NCI-H1436 (cell line): ENCODE measurements at places on chromosomes 3 and 15.

DNA sequence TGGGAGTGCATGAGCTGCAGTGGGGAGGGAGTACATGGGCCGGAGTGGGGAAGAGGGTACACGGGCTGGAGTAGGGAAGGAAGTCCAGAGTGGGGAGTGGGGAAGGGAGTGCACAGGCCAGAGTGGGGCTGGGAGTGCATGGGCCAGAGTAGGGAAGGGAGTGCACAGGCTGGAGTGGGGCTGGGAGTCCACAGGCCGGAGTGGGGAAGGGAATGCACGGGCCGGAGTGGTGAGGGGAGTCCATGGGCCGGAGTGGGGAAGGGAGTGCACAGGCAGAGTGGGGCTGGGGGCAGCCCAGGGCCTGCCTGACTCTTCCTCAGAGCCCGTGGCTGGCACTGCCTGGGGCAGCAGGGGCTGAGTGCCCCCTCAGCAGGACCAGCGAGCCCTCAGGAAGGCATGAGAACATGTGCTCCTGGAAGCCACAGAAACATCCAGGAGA is 40.7 kb downstream of the KLF15 start:
- no peak for DNase-seq

DNA sequence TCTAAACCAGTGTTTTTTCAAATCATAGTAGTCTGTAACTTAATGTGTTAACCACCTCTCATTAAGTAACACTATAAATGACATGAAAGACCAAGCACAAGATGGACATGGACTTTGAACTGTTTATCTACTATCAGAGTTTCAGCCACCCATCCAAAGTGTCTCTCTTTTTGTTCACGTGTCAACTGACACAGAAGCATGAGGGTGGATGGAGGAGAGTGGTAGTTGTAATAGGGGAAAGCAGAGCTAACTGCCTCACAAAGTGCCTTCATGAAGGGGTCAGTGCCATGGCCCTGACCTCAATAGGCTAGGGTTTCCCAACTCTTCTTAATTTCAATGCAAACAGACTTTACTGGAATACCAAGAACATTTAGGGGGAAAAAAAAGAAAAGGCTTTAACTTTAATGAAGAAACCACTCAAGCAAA is 32.1 kb upstream of the TRPM7 start:
- no peak for DNase-seq

DNA sequence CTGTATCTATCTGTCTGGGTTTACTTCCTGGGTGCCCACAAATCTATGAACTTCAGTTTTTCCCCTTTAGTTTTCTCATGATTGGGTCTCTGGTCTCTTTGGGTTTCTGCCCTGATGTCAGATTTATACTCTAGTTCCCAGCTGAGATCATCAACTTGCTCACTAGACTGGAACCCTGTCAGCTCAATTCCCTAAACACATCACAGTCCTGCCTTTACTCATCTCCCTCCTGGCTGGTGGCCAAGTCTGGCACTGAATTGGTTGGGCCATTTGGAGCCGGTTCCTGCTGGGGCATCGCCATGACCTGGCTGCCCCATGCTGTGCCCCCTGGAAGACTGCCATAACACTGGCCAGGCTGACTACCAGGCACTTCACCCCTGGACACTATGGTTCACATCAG is 345.3 kb downstream of the CHST2 start:
- DNase-seq, result no peak

- DNase-seq, result no peak
Observed at GRCh38 chr15:89575656-89576416, 567 bp downstream of the TICRR start.

- no peak for DNase-seq
Observed at GRCh38 chr3:38131621-38132369, 5.1 kb downstream of the ACAA1 start.

- DNase-seq, result no peak
Observed at GRCh38 chr3:155500194-155500818, 206.8 kb upstream of the STRIT1 start.

DNA sequence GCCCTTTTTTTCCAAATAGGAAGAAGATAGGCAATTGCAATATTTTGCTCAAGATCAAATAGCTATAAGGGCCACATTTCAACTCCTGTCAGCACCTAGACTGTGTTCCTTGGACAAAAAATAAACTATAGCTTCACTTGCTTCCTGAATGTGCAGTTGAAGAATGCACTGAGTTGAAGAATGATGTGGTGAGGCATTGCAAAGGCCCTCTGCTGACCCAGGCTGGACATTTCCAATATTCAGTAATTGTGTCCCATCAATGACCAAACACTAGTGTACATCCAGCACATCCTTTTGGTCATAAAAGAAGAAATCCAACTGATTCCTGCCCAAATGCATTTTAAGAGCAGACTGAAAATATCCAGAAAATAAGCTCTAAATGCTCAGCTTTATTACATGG is 424.8 kb upstream of the TGFBR2 start:
- DNase-seq, result no peak

DNA sequence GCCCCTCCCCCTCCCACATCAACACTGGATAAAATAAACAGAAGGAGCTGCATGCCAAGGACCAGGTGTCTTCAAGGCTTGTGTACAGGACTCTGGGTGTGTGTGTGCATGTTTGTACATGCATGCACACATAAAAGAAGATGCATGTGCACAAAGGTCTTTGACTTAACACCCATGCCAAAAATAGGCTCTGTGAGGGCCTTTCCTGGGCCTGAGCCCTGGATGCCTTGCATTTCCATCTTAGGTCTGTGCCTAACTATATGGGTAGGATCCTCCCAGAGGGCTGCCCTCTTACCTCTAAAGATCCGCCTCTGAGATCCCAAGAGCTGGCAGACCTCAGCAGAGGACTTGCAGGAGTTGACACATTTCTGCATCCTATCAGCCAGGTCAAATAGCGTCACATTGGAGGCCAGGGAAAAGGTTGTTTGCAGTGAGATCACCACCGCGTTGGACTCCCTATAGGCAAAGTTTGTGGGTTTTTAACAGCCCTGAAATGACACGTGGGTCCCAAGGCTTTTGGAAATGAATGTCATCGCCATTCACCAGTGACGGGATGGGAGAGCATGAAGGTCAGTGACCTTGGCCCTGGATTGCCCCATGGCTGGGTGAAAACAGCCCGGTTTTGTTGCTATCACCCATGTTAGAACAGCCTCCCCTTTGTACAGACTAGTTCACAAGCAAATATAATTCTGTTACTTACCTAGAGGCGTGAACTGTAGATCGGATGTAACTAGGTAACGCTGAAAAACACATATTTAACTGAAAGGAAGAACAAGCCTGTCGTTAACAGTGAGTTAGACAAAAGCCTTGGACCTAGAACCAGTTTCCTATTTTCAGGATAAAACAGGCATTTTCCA is 54.0 kb downstream of the HEG1 start:
- no peak for DNase-seq

DNA sequence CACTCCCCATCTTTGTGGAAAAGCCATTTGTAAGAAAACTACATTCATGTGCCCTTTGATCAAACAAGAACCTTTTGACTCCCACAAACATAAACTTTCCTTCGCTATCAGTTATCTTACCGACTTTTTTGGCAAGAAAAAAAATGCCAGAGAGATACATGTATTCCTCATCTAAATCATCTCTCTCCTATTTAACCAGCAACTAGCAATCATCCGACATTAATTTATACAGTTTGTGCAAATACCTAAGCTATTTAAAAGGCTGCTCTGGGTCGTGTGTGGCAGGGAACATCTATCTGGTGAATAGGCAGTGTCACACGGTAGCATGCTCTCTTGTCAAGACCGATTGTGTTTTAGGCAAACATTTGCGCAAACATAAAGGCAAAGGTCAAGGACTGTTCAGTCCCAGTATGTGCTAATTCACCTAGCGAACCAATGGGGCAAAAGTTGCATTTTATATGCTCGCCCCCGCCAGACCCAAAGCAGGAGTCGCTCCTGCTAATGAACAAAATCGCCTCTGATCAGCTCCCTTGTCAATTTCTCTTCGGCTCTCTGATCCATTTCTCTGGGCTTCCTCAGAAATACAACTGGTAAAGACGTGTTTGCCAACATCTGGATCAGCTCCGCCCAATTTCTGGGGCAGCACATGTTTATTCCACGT is 37.7 kb downstream of the ZIC4 start:
- no peak for DNase-seq

GRCh38 chr15:71278989-71279756 is 163.9 kb downstream of the THSD4 start:
- peak; percentile 64 for DNase-seq

DNA sequence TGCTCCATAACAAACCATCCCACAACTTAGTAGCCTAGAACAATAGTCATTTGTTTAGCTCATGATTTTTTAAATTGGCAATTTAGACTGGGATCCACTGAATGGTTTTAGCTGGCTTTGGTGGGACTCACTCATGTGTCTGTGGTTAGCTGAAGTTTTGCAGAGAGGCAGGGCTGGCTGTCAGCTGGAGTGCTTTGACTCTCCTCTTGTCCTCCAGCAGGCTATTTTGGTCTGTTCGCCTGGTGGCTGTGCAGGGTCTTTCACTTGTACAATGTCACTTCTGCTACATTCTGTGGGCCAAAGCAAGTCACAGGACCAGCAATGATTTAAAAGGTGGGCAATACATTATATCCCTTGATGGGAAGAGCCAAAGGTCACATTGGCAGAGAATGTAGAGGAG is 1146.5 kb downstream of the ROBO2 start:
- DNase-seq, result no peak

DNA sequence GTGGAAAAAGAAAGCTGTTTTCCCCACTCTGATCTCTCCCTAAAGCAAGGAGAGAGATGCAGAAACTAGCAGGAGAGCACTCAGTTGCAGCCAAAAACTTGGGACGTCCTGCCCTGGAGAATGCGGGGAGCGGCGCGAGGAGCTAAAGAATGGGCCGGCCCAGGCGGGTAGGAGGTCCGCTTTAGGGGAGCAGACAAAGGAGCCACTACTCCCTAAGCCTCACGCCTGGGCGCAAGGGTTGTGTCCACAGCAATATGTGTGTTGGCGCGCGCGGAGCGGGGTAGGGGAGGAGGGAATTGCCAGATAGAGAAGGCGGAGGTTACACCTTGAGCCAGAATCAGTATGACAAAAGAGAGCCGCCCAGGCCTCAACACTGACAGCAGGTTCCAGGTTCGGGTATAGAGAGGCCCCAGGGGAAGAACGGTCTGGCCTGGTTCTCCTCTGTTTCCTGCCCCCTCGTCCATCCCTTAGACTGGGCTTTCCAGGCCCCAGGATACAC is 2.9 kb downstream of the WNT5A start:
- no peak for DNase-seq

DNA sequence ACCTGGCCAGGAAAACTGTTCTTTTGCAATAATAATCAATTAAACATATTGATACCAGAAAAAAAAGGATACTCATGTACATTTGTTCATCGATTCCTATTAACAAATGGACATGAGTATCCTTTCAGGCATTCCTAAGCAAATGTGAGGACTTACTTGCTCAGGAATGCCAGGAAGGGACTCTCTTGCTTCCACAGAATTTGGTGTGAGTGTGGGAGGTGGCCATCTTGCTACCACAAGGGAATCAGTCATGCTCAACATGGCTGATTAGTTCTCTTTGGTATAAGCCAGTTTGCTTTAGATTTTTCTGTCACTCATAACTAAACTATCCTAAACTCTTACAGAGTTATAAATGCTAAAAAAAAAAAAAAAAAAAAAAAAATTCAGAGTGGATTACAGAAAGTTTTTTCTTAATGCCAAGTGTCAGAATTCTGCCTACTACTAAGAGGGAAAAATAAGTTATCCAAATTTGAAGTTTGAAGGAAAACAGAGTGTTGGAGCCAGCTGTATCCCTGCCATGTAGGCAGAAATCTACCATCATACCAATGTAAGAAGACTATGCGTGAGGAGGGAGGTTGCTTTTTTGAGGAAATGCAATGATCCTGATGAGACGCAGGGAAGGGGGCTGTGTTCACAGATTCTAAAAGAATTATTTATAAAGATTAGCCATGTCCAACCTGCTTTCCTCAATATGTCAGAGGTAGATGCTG is 98.7 kb downstream of the PLD1 start:
- no peak for DNase-seq

DNA sequence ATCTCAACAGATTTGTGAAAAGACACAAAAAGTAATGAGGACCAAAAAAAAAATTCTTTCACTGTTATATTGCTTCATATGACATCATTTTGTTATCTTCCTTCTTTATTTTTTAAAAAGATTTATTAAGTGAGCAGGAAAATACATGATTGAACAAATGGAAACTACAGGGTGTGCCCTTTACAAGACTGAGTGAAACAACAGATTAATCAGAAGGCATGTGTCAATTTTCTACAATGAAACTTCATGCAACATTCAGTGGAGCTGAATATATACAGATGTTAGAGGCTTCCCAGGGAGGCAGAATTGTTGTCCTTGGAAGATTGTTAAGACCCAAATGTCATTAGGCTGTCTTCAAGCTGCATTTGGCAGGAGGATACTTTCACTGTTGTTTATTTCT is 28.4 kb upstream of the SLC2A2 start:
- no peak for DNase-seq

- DNase-seq, result no peak
Observed at GRCh38 chr3:19931180-19931692, 2.8 kb downstream of the EFHB start.

- no peak for DNase-seq
Observed at GRCh38 chr15:20659265-20659664, 117.7 kb upstream of the GOLGA6L6 start.

- no peak for DNase-seq
Observed at GRCh38 chr3:16362770-16363169, 97.8 kb downstream of the OXNAD1 start.
